ENCODE measurements at places on chromosomes 4 and X.

DNA sequence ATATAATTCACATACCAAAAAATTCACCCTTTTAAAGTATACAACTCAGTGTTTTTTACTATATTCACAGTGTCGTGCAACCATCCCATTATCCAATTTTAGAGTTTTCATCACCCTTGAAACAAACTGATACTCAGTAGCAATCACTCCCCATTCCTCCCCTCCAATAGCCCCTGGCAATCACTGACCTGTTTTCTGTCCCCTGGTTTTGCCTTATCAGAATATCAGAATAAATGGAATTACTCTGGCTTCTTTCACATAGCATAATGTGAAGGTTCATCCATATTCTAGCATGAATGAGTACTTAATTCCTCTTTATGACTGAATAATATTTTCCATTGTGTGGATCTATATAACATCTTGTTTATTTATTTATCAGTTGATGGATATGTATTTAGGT lies 153.2 kb downstream of the AASDH start:
- DNase-seq: no peak

GRCh38 chrX:68936608-68937007 lies 107.8 kb downstream of the EFNB1 start:
- DNase-seq: peak; percentile 28

- peak; percentile 84 for DNase-seq
These were observed 76.2 kb upstream of the CD99 start for GRCh38 chrX:2614911-2615310.

DNA sequence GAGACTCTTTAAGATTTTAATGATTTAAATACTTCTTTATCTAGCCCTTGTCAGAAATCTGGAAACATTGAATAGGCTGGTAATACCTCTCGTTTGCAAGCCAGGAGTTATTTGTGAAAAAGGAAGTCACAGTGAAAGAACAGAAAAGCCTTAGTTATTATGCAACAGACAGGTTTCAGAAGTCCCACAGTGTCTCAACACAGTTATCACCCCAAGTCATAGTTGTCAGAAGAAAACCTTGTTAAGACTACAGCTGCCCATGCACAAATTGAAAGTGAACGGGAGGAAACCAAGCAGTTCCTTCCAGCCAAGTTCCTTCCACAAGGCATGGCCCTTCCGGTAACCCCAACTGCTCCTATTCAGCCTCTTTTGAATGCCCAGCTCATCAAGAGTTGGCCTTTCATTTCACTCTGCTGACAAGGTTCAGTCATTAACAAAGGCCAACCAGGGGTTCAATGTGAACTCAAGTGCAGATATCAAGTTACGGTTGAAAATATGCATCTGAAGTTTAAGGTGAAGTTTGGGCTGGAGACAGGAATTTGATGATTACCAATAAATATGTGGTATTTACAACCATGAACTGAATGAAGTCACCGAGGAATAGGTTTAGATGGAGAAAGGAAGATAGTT lies 15.6 kb downstream of the ALPK1 start:
- peak; percentile 95 for DNase-seq

Data from inflammatory macrophage treated with lipopolysaccharide for 1 hour (primary cell).